Omental fat pad (tissue), 4 donors: ENCODE measurements at places on chromosomes 13 and 19. TPM values are rescaled to one million over a fixed set of nuclear protein-coding genes. Genes with fewer than 3 reads are reported as not detected.

DNA sequence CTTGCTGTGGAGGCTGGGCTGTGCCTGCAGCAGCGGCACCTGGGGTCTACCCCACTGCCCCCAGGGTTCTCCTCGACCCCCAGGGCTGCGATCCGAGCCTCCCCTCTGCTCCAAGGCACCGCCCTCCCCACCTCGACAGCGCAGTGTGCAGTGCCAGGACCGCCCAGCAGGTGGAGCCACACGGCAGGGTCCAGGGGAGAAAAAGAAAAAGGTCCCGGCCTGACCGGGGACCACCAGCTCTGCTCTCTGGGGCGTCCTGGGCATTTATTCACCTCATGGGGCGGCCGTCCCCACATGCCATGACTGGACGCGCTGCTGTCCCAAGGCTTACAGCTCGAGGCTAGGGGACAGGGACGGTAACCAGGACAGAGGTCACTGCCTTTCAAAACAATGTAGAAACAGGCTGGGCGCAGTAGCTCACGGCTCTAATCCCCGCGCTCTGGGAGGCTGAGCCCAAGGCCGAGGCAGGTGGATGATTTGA lies 10.6 kb downstream of the REXO1 start:
- no peak for DNase-seq

- DNase-seq: no peak
Observed at GRCh38 chr13:29454931-29455481, 140.5 kb downstream of the SLC7A1 start.

DNA sequence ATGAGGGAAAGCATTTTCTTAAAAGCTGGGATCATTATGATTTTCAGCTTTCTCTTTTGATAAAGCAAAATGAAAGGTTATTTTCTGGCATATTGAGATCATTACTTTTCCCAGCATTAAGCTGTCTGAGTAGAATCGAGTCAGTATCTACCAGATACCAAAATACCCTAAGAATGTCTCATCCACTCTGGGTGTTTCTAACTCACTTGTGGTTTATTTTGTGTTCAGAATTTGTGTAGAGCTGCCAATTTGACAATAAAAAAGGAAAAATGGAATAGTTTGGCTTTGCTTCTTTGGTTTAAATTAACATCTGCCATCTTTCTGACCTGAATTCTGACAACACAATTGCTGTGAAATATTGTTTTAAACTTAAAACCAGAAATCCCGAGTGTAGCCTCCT lies 438.7 kb upstream of the ARGLU1 start:
- DNase-seq: no peak

GRCh38 chr13:20006206-20006605 lies 47.7 kb downstream of the ZMYM2 start:
- no peak for DNase-seq

DNA sequence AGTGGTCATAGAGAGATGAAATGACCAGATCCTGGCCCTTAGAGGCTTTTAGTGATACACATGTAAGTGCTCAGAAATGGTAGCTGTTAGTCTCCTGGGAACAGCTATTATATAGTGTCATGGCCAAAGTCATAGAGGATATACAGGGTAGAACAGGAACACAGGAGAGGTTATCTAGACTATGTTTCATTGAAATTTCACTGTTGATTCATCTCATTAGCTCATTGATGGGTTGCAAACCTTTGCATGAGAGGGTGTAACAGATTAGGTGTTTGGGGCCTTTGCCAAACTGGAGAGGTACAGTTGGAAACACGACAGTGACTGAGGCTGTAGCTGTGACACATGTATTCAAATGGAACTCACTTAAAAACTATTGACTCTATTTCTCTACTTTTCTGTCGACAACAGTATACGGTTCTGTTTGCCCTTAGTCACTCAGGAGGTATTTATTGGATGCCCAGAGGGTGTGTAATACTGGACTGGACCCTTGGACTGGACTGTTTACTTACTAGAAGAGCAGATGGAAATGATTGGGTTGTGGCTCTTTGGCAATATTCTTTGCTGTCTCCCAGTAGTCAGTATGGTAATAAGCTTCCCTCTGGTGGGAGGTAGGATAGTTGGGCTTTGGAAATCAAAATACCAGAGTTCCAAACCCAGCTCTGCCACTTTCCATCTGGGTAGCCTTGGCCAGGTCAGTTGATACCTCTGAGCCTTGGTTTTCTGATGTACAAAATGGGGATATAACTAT lies 29.8 kb downstream of the ARHGAP35 start:
- no peak for DNase-seq

DNA sequence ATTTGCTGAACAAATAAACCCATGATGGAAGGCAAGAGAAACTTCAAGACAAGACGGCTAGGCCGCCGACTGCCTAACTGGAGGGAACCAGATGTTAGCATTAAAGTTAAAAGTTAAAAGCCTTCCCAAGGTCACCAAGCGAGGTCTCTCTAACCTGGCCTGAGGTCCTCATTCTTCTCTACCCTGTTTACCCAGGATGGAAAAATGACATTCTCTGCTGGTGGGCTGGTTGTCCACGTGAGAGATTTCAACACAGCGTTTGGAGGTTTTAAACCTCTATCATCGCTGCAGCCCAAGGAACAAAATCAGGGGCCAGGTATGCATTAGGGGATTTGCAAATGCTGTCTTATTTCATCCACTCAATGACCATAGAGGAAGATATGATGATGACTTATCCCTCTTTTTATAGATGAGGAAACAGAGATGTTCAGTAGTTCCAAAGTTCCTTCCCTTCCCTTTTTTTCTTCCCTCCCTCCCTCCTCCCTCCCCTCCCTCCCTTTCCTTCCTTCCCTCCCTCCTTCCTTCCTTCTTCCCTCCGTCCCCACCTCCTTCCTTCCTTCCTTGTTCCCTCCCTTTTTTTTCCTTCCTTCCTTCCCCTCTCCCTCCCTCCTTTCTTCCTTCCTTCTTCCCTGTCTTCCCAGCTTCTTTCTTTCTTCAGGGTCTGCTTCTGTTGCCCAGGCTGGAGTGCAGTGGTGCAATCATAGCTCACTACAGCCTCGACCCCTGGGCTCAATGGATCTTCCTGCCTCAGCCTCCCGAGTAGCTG lies 79.7 kb downstream of the INSR start:
- no peak for DNase-seq

- no peak for DNase-seq
Observed at GRCh38 chr19:46630586-46631205, 5.3 kb downstream of the GNG8 start.

- no peak for DNase-seq
Observed at GRCh38 chr19:18104793-18105131, 7.2 kb downstream of the MAST3 start.

DNA sequence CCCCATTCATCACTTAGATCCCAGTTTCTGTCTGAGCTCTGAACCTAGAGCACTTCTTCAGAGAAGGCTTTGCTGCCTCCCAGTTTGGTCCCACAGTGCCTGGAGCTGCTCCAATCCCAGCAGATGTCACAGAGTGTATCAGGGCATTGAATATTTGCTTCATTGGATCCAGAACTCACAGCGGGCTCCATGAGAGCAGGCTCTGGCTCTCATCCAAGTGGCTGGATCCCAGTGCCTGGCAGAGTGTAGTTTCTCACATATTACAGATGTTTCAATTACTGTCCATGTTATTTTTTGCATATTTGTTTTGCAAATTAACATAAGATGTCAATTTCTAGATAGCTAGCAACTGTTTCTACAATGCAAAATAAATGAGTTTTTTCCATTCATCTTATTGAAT lies 50.6 kb downstream of the MYO16 start:
- DNase-seq: no peak

DNA sequence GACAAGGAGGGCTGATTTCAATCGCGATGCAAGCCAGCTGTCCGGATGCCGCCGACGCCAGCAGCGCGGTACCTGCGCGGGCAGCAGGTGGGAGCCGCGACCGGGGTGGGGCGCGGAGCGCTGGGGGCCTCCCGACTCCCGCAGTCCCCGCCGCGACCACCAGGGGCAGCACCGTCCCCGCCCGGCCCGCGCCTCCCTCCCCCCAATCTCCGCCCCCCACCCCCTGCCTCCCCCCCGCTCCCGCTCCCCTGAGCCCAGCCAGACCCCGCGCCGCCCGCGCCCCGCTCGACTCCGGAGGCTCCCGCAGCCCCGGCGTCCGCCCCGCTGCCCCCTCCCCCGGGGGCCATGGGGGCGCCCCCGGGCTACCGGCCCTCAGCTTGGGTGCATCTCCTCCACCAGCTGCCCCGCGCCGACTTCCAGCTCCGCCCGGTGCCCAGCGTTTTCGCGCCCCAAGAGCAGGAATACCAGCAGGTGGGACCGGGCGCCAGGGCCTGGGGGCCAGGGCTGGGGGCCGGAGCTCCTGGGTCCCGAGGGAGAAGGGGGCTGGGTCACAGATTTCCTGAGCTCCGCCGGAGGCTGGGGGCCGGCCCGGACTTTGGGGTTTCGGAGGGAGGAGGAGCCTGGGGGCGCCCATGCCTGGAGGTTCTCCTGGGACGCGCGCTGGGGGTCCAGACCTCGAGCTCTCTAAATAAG lies at the start of gene TTYH1:
TTYH1 (plus strand) TSS at position 257 of the 693 bp plus-strand sequence; CDS start at position 346, 89 bp downstream.
- DNase-seq: no peak

- DNase-seq: no peak
Observed at GRCh38 chr19:8441725-8442544, 2.8 kb upstream of the HNRNPM start.

DNA sequence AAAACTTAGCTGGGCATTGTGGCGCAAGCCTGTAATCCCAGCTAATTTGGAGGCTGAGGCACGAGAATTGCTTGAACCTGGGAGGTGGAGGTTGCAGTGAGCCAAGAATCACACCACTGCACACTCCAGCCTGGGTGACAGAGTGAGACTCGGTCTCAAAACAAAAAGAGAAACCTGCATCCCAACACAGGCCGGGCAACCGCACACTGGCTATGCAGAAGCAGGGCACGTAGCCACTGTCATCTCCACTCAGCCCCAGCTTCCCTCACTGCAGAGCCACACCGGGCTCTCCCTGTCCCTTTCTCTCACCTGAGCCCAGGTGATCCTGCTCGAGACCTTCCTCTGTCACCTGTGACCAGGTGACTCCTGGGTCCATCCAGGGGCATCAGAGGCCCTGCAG lies 11.7 kb downstream of the ELL start:
- DNase-seq: no peak

GRCh38 chr13:28373810-28374209 lies 121.1 kb downstream of the FLT1 start:
- no peak for DNase-seq

GRCh38 chr13:23763318-23763717 lies 125.9 kb downstream of the MIPEP start:
- DNase-seq: no peak

- no peak for DNase-seq
Observed at GRCh38 chr13:44516771-44517170, 59.4 kb downstream of the TSC22D1 start.

DNA sequence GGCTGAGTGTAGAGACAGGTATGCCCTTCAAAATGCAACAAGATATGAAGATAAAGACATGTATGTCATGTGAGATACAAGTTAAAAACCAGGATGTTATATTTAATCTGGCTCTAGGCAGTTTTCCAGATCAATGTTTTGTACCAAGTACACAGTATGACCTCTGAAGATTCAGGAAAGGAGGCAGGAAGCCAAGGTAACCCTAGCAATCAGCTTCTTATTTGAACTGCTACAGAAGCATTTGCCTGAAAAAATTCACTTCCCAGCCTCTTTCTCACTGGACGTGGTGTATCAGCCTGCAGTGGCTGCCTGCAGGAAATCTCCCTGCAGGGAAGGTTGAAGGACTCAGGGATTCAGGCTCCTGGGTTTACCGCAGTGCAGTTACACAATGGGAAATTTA lies 24.1 kb downstream of the OLFM4 start:
- DNase-seq: no peak

GRCh38 chr19:28586474-28586873 lies 626.5 kb downstream of the UQCRFS1 start:
- no peak for DNase-seq

DNA sequence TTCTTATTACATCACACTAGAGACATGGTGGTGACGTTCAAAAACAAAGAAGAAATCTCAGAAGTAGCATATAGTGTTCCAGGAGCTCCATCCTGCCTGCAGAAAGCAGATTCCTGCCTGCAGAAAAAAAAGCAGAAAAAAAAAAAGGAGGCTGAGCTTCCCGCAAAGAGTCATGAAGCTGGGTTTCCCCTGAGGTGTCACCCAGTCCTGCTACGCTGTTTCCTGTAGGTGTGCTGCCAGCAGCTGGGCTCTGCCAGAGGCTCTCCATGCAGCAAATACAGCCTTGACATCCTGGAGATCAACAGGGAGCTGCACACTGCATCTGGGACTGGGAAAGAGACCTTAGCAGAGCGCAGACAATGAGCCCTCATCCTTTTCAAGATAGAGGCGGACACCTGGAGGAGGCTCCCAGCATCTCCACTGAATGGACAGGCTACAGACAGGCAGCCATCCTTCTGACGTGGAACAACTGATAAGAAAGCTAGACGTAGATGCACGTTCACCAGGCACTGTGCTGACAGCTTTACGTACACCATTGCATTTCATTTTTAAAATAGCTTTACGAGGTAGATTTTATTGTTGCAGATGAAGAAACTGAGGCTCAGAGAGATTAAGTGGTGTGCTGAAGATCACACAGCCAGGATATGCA lies 350.9 kb downstream of the FOXO1 start:
- no peak for DNase-seq

DNA sequence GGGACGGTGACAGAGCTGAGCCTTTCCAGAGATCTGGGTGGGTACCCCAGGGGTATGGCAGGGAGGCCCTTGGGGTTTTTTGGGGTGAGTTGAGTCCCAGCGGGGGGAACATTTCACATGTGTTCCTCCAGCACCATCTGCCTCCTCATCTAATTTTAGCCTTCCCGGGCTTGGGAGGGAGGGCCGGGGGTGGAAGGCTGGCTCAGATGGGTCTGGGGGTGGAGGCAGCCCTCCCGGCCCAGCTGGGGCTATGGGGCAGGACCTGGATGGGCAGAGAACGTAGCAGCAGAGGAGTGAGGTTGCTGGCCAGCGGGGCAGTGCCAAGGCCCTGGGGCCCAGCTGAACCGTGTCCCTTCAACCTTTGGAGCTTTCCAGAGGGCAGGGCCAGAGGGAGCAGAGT lies 23.5 kb downstream of the ADGRL1 start:
- DNase-seq: no peak

- no peak for DNase-seq
Observed at GRCh38 chr19:36032251-36033104, at the start of gene CLIP3. TSS of gene CLIP3 (minus strand) at chr19:36032873. CDS start at chr19:36032357, 516 bp downstream.

SERTAD1 gene
- 18.9 TPM for total RNA-seq

ZGLP1 gene
- 0.19 TPM for total RNA-seq

C19orf81 gene
- total RNA-seq: not detected

MAMSTR gene
- 0.36 TPM for total RNA-seq

LGALS14 gene
- total RNA-seq: not detected

SMIM24 gene
- total RNA-seq: not detected

CDX2 gene
- not detected for total RNA-seq

TMIGD2 gene
- not detected for total RNA-seq

NKG7 gene
- 2.6 TPM for total RNA-seq
